ENCODE measurements at places on chromosomes 2 and 18.

- no peak for DNase-seq
Measured at GRCh38 chr2:123518367-123518766, 506.7 kb upstream of the CNTNAP5 start.

GRCh38 chr2:127348426-127349000 lies 39.3 kb downstream of the MAP3K2 start:
- DNase-seq, result peak; percentile 78

GRCh38 chr18:58174285-58174684 lies 130.3 kb downstream of the NEDD4L start:
- no peak for DNase-seq

- peak; percentile 46 for DNase-seq
Measured at GRCh38 chr2:38039121-38039910, 36.6 kb downstream of the CYP1B1 start.

- no peak for DNase-seq
Measured at GRCh38 chr2:68468801-68469200, 1.4 kb downstream of the APLF start.

DNA sequence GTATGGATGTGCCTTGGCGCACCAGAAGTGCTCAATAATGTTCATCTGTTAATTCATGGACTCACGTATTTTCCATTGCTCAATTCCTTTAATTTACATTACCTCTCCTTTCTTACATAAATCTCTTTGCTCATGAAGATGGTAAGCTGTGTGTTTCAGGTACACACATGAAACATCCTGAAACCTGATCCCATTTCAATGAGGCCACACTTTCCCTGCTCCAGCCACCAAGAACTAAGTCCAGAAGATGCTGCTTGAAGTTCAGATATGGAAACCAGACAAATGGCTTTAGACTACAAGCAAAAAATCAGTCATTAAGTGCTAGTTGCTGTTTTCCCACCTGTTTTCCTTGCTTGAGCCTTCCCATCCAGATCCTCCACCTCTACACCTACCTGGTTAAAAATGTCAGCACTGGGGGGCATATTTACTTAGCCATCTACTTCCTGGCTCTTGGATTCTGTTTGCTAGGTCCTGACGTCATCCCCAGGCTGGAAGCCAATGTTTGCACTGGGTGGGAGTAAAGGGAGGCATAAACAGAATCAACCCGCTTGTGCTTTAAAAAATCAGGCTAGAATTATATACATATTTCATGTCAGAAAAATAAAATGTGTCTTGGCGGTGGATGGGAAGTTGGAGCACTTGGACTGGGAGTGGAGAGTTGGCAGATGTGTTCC lies 309.7 kb downstream of the OSR1 start:
- DNase-seq, result peak; percentile 39

GRCh38 chr2:19360266-19360965 lies 2.0 kb upstream of the OSR1 start:
- DNase-seq, result no peak

- DNase-seq, result no peak
Measured at GRCh38 chr18:47341678-47342077, 90.2 kb upstream of the SKOR2 start.

DNA sequence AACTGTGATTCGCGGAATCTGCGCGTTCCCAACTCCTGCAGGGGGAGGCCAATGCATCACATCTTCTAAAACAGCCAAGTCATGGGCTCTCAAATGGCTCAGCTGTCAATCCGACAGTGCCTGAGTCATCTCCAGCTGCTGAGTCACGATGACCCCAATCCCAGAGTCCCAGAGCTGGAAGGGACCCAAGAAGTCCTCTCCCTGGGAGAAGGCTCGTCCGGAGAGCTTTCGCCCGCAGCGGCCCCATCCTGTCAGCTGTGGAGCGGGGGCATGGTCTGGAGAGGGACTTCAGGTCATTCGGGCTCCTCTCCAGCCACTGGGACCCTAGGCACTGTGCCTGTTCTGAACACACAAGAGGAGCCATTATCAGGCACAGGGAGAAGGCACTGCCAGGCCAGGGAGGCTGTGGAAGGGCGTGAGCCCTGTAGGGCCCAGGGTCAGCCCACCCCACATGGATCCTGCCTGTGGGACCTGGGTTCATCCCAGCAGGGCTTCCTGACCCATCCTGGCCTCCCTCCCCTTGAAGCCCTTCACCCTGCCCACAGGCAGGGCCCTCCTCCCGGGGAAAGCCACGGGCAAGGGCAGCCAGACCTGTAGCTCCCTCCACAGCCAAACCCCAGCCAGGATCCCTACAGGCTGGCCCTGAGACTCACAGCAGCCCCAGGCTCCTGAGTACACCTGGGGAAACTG lies 47.6 kb upstream of the GPC1 start:
- peak; percentile 93 for DNase-seq

DNA sequence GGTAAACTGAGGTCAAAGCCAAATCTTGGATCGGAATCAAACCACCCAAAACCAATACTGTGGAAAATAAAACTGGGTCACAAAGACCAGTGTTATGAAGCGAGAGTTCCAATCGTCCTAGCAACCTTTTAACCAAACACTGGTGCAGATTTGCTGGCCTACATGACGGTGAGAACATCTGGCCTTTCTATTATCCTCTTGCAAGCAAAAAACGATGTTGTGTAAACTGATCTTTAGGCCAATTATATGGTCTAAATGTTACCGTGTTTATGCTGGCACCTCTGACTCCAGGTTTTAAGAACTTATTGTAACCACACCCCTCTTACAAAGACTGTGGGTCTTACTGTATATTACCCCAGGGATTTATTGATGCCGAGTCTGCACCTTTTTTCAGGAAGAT lies 145.9 kb downstream of the GFPT1 start:
- no peak for DNase-seq

- DNase-seq, result no peak
Measured at GRCh38 chr2:74688881-74689280, 34.8 kb downstream of the SEMA4F start.

DNA sequence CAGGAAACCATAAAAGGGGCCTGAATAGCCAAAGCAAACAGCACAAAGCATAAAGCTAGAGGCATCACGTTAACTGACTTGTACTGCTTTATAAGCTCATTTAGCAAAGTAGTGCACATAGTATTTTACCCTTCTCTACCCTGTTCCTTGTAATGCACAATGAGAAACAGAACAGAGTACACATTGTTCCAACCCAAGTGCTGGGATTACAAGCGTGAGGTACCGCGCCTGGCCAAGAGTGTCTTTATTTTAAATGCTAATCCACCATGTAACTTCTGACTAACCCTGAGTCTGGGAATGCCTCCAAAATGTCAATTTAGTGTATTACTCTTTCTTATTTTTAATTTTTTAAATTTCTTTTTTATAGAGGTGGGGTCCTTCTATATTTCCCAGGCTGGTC lies 46.4 kb upstream of the STON1 start:
- peak; percentile 94 for DNase-seq

DNA sequence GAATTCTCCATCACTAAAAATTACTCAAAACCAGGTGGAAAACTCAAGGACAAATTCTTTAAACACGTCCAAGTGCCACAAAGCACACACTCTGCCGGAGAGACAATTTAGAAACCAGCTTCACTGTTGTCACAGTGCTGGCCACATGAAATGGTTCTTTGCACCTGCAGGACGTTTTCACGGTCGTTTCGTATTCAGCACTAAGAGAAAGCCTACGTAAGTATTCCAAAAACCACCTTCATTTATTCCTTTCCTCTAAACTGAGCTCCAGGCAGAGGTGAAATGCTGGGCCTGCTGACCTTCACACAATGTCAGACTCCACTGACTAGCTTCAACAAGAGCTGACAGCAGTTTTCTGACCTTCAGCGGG lies 680 bp downstream of the ATP5F1A start:
- no peak for DNase-seq

GRCh38 chr2:11320698-11321492 lies 23.5 kb downstream of the ROCK2 start:
- peak; percentile 27 for DNase-seq

DNA sequence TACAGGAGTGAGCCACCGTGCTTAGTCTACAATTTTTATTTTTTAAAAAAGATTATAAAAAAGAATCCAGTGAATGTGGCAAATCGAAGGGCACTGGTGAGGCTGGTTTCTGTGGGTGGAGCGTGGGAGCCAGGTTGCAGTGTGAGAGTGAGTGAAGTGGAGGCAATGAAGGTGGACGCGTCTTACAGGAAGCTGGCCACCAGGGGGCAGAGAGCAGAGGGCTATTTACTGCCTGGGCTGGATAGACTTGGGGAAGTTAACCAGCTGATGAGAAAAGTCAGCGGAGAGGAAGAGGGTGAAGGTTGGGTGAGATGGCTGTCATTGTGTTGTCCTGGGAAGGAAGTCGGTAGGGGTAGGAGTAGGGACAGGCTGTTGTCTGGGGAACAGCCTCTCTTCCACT lies 6.8 kb downstream of the SCTR start:
- DNase-seq, result peak; percentile 60

GRCh38 chr2:174656676-174657176 lies 59.1 kb upstream of the WIPF1 start:
- DNase-seq, result no peak

- DNase-seq, result no peak
Measured at GRCh38 chr2:197786010-197786877, 1.1 kb upstream of the BOLL start.

DNA sequence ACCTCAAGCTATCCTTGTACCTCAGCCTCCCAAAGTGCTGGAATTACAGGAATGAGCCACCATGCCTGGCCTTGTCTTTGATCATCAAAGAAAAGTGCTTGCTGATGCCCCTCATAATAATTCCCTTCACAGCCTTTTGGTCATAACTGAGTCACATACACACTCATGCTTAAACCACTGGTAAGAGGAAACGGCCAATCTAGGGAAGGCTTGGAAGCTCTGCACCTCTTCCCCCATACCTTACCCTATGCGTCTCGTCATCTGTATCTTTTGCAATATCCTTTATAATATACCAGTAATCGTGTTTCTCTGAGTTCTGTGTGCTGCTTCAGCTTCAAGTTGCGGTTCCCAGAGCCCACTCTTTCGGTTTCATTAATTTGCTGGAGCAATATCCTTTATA lies 4.8 kb upstream of the RNF138 start:
- DNase-seq, result no peak

GRCh38 chr2:156151351-156151750 lies 181.2 kb downstream of the NR4A2 start:
- DNase-seq, result no peak

DNA sequence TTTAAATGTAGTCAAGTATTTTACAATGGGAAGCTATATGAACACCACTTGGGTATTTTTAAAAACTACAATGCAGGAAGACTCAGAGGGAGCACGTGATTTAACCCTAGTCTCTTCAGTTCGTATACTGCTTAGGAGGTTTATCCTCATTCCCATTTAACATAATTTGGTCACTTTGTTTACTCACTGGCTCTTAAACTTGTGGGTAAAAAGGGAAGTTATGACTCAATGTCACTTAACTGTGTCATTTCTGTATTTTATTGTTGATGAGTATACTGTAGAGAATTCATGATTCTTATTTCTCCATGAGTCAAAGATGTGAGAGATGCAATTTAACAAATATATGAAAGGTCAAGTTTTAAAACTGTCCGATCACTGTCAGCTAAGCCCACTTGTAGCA lies 48.2 kb downstream of the SLC66A3 start:
- DNase-seq, result peak; percentile 65

GRCh38 chr2:207688597-207688996 lies 22.8 kb upstream of the CCNYL1 start:
- DNase-seq, result no peak

- DNase-seq, result peak; percentile 28
Measured at GRCh38 chr2:105081006-105081601, 43.2 kb downstream of the MRPS9 start.

GRCh38 chr18:9426753-9427152 lies 48.6 kb upstream of the RALBP1 start:
- no peak for DNase-seq

- no peak for DNase-seq
Measured at GRCh38 chr2:222362336-222362735, 62.0 kb upstream of the SGPP2 start.

GRCh38 chr2:99067871-99068625 lies 73.5 kb upstream of the C2orf15 start:
- DNase-seq, result no peak

DNA sequence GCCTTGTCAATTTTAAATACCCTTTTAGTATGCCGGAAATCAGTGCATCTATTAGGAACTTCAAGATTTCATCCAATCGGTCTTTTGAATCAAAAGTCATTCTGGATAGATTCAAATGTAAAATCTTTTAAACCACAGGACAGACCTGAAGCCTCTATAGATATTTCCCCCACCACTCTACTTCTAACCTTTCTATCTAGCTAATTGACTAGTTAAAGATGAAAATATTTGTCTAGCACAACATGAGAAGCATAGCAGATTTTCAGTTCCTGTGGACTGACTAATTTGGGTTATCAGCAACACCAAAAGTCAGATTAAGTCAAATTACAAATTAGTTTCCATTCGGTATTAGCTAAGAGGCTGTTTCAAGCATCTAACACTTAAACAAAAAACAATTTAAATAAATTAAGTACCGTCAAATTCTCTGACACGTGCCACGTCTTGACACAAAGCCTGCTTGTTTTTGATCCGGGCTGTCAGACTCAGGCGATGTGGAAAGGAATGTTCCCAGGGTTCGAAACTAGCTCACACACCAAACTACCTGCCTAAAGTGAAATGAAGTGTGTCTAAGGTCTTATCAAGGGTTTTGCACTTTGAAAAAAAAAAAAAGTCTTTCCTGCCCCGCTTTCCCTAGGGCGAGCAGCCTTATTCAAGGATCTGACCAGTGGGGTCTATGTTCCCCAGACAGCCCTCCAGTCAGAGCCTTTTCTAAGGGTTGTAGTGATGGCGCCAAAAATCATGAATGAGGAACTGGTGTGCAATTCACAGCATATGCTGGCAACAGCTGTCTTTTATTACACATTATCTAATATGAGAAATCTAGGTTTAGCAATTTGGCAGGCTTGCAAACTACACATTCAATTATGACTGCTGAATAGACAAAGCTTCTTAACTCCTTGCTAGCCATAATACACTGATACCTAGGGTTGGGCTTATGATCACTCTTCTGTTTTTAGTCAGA lies 4.7 kb downstream of the CYTIP start:
- no peak for DNase-seq

DNA sequence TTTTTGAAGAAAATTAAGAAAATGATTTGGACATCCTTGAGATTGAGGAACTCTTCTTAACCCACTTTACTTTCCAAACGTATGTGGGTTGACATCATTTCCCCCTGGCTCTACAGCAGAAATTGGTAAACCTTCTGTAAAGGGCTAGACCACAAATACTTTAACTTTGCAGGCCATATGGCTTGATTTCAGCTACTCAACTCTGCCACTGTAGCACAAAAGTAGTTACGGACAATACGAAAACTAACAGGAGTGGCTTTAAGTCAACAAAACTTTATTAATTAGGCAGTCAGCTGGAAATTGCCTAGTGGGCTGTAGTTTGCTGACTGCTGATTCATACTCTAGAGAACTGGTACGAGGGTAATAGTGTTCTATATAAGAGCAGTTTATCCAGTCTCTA lies 83.2 kb upstream of the DTNB start:
- DNase-seq, result no peak

- no peak for DNase-seq
Measured at GRCh38 chr2:47561906-47562305, 158.9 kb downstream of the MSH2 start.

DNA sequence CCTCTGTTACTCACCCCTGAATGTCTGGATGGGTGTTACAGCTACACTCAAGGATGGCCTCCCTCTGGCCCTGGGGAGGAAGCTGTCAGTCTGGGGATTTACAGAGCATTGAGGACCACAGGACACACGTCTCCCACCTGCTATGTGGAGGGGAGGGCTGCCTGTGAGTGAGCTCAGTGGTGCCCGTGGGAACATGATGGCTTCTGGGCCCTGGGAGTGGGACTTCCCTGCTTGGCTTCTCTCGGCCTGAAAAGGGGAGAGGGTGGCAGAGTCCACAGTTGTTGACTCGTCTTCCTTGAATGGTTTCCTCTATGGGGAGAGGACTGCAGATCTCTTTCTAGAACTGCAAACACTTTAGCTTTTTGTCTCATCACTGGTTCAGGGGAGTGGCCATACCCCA lies 79.1 kb downstream of the SH3BP4 start:
- DNase-seq, result no peak
